ENCODE measurements at places on chromosomes 11 and 22. TPM values are rescaled to one million over a fixed set of nuclear protein-coding genes. Genes with fewer than 3 reads are reported as not detected.

Gene CADM1
- total RNA-seq = 51.1 TPM

Gene UPK3A
- total RNA-seq = not detected

Gene RRP8
- 19.2 TPM for total RNA-seq

Gene DCDC1
- total RNA-seq = not detected

Gene C22orf42
- not detected for total RNA-seq

Gene YPEL4
- 0.55 TPM for total RNA-seq

Gene TRIM6
- 0.58 TPM for total RNA-seq

Gene NUDT22
- total RNA-seq = 65.2 TPM

Gene OR52E8
- total RNA-seq = not detected

Gene ROBO4
- total RNA-seq = 20.7 TPM

Gene VPREB1
- not detected for total RNA-seq

Data from left ventricle myocardium inferior (tissue), 1 donor.